ENCODE measurements at places on chromosomes 7 and 10.

DNA sequence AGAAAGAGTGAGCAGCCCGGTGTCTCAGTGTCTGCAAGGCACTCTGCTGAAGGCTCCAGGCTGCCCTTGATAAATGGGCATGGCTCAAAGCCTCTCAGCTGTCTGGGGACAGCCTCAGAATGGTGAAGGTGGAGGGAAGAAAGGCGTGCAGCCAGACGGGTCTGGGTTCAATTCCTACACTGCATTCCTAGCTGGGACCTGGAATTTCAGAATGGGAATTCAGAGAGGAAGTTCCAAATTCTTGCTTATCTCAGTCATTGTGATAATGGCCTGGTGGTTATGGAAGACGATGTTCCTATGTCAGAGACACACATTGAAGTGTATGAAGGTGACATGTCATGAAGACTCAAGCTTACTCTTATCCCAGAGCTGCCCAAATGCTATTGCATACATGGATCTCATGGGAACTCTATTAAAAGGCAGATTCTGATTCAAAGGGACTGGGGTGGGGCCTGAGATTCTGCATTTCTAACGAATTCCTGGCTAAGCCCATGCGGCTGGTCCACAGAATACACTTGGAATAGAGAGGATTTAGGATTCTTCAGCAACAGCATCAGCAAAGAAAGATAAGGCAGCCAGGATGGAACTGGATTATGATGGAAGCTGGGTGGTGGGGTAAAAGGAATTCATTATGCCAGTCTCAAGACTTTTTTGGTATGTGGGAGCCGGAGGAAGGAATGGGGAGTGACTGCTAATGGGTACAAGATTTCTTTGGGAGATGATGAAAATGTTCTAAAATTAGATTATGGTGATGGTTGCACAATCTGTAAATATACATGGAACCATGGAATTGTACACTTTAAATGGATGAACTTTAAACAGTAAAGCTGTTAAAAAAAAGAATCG, 82.6 kb upstream of the ZMIZ1 start:
- peak; percentile 31 for DNase-seq

DNA sequence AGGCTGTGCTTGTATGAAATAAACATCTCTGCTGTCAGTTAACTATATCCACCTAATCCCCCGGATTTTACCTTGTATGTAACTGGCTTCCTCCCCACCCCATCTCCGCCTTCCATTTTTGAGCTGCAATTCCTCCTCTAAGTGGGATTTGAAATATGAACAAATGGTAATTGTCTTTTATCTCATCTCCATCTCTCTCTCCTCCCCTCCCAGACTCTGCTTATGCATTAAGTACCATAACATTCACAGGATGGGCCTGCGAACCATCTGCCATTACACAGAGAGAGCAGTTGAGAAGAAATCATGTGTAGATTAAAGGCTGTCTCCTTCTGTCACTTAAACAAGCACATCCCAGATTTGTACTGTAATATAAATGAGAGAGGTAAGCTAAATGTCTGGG, 1169.9 kb downstream of the TYW1 start:
- DNase-seq = no peak

GRCh38 chr7:105829681-105830322, 46.6 kb downstream of the ATXN7L1 start:
- DNase-seq = peak; percentile 68

GRCh38 chr10:89795840-89796239, 94.5 kb downstream of the KIF20B start:
- no peak for DNase-seq

- DNase-seq = no peak
Measured at GRCh38 chr10:48477616-48478015, 127.3 kb downstream of the ARHGAP22 start.

DNA sequence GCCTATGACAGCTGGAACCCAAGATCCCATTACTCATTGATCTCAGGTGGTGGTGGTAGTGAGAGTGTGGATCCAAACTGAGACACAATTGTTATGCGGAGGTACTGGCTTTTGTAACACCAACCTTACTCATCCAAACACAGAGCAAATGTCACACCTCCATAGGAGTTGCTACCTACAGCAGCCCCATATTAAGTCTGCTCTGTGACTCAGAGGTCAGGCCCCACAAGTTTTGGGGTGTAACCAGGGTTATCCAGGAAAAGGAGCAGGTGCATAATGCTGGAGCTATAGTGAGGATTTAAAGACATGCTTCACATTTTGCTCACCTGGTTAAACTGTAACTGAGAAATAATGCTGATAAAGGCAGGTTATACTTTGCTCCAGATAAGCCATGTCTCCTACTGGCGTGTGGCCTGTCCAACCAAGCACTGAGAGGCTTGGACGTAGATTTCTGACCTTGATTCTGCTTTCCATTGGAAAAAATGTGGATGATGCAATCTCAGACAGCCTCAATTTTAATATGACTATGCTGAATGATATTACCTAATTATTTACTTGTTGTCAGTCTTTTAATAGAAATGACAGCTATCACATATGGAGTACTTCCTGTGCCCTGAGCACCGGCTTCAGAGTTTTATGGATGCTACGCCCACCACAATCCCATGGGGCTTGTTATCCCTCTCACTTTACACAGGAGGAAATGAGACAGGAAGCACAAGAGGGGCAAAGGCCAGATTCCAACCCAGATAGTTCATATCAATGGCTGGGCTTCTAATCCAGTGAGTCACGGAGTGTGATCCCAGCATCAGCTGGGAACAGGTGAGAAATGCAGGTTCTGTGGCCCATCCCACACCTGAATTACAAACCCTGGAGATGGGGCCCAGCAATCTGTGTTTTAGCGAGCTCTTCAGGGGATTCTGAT, 181.3 kb downstream of the CHN2 start:
- DNase-seq = no peak
